ENCODE measurements at places on chromosomes 16 and 17.

DNA sequence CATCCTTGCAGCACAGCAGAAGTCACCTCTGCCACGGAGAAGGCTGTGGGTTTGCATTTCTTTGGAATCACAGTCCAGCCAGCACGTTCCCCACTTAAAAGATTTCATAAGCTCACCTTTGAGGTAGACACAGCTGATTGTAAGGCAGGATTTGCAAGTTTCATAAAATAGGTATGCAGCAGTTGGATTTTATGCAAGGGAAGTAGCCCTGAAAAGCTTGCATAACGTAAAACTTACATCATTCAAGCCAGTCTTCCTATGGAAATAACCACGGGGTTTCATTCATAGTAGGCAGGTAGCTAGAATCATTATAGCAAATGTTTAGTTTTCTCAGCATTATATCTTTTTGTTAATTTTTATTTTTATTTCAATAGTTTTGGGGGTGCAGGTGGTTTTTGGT, 49.8 kb upstream of the ARHGAP44 start:
- no peak for DNase-seq

GRCh38 chr16:11207646-11208045, 48.4 kb downstream of the SOCS1 start:
- no peak for DNase-seq

DNA sequence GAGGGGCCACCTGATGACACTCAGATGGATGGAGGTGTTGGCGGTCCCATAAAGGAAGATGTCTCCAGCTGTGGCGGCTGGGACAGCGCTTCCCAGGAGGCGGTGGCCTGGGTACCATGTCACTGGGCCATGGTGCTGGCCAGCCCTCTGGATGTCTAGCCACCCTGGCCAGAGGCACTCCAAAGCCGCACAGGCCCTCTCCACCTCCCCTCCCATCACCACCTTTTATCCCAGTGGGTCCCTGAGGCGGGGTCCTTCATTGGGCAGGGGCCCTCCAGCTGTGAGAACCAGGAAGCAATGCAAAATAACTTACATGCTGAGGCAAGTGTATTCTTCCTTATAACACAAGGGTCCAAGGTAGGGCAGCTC, 23.1 kb downstream of the RAB11FIP4 start:
- DNase-seq = no peak

GRCh38 chr16:50246299-50247122, 19.8 kb upstream of the ADCY7 start:
- DNase-seq = no peak

DNA sequence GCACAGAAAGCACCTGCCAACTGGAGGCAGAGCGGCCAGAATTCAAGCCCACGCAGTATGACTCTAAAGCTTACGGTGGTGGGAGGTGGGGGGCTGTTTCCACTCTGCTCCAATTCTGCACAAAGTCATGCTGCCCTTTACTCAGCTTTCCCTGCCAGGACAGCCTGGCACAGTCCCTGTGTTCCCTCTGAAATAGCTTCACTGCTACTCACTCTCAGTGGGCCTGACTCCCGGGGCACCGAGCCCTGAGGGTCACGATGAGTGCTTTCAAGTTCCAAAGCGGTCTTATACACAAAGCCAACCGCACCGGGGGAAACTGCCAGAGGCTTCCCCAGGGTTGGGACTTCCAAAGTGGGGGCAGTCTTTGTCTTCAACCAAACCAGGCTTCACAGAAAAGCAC, 306.1 kb upstream of the XYLT1 start:
- no peak for DNase-seq

GRCh38 chr16:14088155-14088753, 17.1 kb downstream of the MRTFB start:
- no peak for DNase-seq
